Activated T-helper 9 cell treated with anti-CD3 and anti-CD28 coated beads, Interleukin-2, amount 50 U/mL, for 16 hours (primary cell): ENCODE measurements at places on chromosomes 7 and 10.

DNA sequence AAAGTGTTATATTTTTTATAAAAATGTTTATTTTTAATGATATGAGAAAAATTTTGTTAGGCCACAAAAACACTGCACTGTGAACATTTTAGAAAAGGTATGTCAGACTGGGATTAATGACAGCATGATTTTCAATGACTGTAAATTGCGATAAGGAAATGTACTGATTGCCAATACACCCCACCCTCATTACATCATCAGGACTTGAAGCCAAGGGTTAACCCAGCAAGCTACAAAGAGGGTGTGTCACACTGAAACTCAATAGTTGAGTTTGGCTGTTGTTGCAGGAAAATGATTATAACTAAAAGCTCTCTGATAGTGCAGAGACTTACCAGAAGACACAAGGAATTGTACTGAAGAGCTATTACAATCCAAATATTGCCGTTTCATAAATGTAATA lies 64.8 kb upstream of the CAPZA2 start:
- DNase-seq = no peak

DNA sequence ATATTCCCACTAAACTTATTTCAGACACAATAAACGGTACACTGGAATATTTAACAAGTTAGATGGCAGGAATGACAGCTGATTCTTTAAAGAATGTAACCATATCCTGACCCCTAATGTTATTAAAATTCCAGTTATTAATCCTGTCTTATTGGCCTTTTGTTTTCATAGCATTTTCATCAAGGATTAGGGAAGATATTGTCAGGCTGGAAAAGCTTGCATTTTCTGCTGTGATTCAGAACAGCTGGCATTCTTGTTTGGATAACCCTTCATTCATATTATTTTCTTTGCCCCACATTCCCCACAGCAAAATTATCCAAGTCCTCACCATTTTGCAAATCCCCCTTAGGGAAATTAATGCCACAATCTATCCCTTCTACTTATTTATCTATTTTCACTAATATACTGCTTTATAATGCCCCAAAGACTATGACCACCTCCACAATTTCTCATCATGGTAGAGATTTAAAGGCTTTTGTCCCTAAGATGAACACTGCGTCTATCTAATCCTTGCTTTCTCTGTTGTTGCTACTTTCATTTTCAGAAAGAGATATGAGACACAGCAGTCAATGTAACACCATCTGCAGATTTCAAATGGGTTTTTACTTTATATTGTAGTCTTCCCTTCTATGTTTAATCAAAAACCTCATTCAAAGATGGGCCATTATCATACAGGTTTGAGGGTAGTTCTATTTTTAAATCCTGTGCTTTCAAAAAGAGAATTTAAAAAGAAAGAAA lies 475.1 kb downstream of the PARD3 start:
- DNase-seq = no peak

DNA sequence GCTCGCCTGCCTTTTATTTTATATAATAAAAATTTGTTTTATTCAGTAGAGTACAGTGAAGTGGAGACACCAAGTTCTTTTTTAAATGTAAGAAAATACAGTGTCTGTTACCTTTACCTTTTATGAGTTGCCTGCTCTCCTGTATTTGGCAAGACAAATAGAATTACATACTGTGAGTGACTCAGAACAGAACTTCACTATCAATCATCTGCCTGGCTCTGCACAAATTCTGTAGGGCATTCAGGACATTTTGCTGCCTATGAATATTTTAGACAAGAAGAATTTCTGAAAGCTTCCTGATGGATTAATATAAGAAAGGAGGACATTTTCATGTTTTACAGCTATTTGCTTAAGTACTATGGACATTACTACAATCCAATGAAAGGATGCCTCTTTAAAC lies 135.4 kb upstream of the PHF14 start:
- no peak for DNase-seq

- no peak for DNase-seq
These were observed 67.8 kb downstream of the ABCC2 start for GRCh38 chr10:99850021-99850766.

DNA sequence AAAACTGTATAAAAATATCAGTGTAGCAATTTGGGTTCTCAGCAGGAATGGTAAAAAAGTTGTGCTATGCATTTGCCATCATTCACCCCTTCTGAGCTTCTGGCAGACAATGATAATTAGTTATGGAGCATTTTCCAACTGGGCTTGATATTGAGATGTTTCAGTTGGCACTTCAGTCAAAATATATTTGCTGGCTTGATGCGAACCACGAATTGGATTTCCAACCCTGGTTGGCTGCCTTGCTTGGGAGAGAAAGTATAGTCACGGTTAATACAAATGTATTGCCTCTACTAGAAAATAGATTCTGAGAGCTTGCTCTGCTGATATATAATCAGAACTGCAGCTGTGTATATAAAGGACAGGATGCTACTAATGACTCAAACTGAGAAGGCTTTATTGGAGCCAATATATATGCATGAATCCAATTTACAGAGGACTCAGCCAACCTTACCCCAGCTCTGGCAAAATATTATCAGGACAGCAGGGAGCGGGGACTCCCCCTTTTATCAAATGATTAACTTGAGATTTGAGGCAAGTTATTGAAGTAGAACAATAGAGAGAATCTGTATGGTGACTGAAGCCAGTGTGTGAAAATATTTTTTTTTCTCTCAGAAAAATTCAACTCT lies 219.8 kb upstream of the SMIM30 start:
- no peak for DNase-seq

GRCh38 chr7:39125846-39126245 lies 148.1 kb downstream of the POU6F2 start:
- no peak for DNase-seq

DNA sequence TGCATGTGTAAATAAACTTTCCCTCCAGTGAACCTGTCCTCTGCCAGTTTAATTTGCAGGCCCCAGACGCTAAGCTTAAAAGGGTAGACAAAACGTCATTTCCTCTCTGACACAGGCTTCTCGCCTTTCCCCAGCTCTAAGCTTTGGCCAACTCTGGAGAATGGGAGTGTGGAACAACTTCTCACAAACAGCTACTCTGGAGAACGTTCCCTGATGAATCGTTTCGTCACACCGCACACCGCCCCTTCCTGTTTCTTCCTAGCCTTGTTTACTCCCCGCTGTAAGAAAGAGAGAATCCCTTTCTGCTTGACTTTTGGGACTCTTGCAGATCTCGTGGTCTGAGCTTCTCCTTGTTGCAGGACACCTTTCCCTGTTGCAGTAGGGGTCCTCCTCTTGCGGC lies 564.2 kb downstream of the TCERG1L start:
- no peak for DNase-seq

GRCh38 chr7:128435327-128435686 lies 20.4 kb upstream of the HILPDA start:
- DNase-seq = no peak

DNA sequence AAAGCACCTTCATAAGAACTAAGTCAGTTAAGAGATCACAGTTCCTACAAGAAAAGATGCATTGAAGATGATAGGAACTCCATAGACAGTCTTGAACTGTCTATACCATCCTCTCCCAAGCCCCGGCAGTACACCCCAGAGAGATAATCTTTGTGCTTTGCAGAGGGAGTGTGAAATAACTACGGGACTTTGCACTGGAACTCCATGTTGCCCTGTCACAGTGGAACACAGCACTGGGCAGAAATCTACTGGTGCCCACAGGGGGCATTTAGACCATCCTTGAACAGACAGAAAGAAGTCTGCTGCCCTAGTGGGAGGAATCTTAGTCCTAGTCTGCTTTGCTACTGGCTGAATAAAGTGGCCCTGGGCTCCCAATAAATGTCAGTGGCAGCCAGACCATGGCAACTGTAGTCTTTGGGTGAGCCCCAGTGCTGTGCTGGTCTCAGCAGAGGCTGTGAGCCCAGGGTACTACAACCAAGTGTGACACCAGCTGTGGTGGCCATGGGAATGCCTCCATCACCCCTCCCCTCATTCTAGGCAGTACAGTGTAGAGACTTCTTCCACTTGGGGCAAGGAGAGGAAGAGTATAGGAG lies 107.7 kb upstream of the TMEM168 start:
- no peak for DNase-seq

GRCh38 chr10:66999762-67000545 lies 74.1 kb downstream of the LRRTM3 start:
- no peak for DNase-seq

GRCh38 chr10:122258136-122259074 lies 12.7 kb upstream of the BTBD16 start:
- DNase-seq = no peak

DNA sequence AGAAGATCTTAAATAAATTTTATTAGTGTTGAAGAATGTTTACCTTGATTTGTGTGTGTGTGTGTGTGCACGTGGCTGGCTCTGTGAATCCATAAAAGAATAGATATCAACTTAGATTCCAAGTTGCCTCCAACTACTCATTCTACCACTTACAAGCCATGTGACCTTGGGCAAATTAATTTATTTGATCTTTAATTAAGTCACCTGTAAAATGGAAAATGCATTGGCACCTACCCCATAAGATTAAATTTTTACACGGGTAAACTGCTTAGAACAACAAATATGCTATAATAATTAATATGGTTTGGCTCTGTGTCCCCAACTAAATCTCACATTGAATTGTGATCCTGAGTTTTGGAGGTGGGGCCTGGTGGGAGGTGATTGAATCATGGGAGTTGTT lies 604.9 kb upstream of the NRG3 start:
- DNase-seq = no peak

- DNase-seq = no peak
These were observed 33.2 kb upstream of the GIMAP8 start for GRCh38 chr7:150417239-150417638.

GRCh38 chr10:70317943-70318318 lies 34.1 kb upstream of the NPFFR1 start:
- DNase-seq = no peak

GRCh38 chr7:36878288-36878687 lies 154.0 kb upstream of the AOAH start:
- DNase-seq = no peak

DNA sequence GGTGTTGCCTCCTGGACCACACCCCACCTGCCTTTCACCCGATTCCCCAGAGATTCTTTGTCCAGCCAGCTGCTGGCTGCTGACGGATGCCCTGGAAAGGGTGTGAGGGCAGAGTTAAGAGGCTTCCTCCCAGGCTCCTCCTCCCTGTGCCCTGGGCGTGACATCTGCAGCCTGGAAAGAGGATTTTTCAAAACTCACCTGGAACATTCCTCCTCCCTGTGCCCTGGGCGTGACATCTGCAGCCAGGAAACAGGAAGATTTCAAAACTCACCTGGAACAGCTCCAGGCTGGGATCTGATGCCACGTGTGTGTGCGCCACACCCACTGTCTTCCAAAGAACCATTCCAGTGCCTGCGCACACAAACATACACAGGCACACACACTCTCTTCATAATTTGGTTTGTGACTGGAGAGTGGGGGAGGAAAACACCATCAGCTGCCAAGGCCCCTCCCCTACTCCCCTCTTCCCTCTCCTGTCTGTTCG lies 5.2 kb downstream of the MARVELD1 start:
- no peak for DNase-seq
